ENCODE measurements at places on chromosomes 3 and 15. TPM values are rescaled to one million over a fixed set of nuclear protein-coding genes. Genes with fewer than 3 reads are reported as not detected.
A peak's percentile ranks its signal among the peaks of the same experiment; 100 is the strongest.

The WDR93 gene
- not detected for total RNA-seq

The CACNA2D2 gene
- 0.78 TPM for total RNA-seq

The MCTP2 gene
- 93.2 TPM for total RNA-seq

The ANKRD63 gene
- not detected for total RNA-seq

The DPPA2 gene
- total RNA-seq, result not detected

The MYO5C gene
- 0.54 TPM for total RNA-seq

The LMAN1L gene
- total RNA-seq, result 0.93 TPM

- no peak overlapping the region for H3K4me3 ChIP-seq
- no peak overlapping the region for H3K27ac ChIP-seq
- H3K4me1 ChIP-seq, result peaks cover 16% of the 10 kb centered on the region
- H3K27me3 ChIP-seq, result no peaks in the 10 kb centered on the region
These were observed 23.8 kb downstream of the GSK3B start for GRCh38 chr3:120070263-120070981.

GRCh38 chr3:189724356-189724755 lies 93.2 kb downstream of the TP63 start:
- no peaks in the 10 kb centered on the region for H3K36me3 ChIP-seq
- H3K27me3 ChIP-seq, result peaks cover 3% of the 10 kb centered on the region
- no peak overlapping the region for H3K27ac ChIP-seq
- H3K4me1 ChIP-seq, result no peaks in the 10 kb centered on the region
- no peak overlapping the region for H3K4me3 ChIP-seq

DNA sequence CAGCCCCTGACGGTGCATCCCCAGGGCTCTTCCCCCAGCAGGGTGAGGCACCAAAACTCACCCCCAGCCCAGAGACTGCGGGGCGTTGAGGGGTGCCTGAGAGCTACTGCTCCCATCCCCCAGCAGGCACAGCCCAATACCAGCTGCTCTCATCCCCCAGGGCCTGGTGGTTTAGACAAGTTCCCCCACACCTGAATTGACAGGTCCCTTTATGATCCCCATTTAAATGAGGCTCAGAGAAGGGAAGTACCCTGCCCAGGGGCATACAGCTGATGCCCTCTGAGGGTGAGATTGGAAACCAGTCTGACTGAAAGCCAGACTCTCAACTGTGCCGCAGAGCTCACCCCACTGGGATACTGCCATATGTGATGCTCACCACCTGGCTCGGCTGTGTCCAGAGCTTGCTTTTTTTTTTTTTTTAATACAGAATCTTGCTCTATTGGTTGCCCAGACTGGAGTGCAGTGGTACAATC lies 20.1 kb downstream of the DUSP7 start:
- H3K4me1 ChIP-seq, result no peaks in the 10 kb centered on the region
- H3K27me3 ChIP-seq, result peaks cover 2% of the 10 kb centered on the region
- DNase-seq, result no peak
- H3K36me3 ChIP-seq, result no peaks in the 10 kb centered on the region
- no peak overlapping the region for H3K27ac ChIP-seq
- no peak overlapping the region for H3K4me3 ChIP-seq

- H3K4me3 ChIP-seq, result no peak overlapping the region
- no peaks in the 10 kb centered on the region for H3K36me3 ChIP-seq
- no peaks in the 10 kb centered on the region for H3K27me3 ChIP-seq
- H3K4me1 ChIP-seq, result peaks cover 6% of the 10 kb centered on the region
- no peak overlapping the region for H3K27ac ChIP-seq
- DNase-seq, result no peak
These were observed 155.9 kb upstream of the BCL6 start for GRCh38 chr3:187900993-187901755.

DNA sequence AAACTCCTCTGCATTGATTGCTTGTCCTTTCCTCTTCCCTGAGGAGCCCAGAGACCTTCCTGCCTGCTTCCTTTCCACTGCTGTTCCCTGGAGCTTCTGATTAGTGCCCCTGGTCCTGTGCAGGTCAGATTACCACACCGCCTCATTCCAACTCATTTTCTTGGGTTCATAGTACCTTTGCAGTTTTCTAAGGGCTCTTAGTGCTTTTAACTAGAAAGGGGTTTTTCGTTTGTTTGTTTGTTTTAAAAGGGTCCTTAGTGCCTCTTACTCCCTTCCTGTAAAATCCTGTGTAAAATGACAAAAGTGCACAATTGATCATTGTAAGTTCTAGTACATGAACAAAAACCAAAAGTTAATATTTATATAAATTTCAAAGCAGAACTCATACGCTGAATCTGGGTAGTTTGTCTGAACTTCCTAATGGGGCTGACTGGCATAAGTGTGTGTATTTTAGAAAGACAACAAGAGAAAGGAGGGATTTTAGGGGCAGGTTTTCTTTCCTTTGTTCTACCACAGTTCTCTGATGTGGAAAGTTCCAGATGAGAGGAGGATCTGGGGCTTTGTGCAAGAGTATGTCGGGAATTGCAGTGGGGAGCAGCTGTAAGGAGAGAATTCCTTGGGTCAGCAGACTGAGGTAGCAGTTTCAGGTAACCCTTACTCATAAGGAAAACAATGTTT lies 30.6 kb downstream of the SNRK start:
- peaks cover 42% of the 10 kb centered on the region for H3K36me3 ChIP-seq
- no peak overlapping the region for H3K4me3 ChIP-seq
- H3K4me1 ChIP-seq, result peaks cover 51% of the 10 kb centered on the region
- H3K27ac ChIP-seq, result peak overlapping the region; percentile 8
- H3K27me3 ChIP-seq, result no peaks in the 10 kb centered on the region

DNA sequence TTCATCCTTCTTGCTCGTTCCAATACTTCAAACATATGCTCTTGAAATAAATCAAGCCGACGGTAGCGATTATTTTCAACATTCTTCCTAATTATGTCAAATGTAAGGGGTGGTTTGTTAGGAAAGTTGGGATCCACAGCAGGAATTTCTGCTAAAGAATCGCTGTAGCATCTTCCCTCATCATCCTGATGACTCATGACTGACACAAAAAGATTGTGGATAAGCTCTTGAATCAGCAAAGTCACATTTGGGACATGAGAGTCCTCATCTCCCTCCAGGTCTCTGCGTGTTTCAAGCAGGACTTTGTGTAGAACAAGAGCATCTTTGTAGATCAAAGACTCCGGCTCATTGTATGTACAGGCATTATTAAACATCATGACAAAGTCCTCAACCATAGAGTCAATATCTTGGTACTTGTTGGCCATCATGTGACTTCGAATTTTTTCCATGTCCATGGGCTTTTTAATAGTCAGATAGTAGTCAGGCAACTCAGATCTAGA lies 73.0 kb downstream of the UQCC5 start:
- no peaks in the 10 kb centered on the region for H3K27me3 ChIP-seq
- no peak for DNase-seq
- H3K4me1 ChIP-seq, result peaks cover 7% of the 10 kb centered on the region
- no peak overlapping the region for H3K4me3 ChIP-seq
- no peak overlapping the region for H3K27ac ChIP-seq

DNA sequence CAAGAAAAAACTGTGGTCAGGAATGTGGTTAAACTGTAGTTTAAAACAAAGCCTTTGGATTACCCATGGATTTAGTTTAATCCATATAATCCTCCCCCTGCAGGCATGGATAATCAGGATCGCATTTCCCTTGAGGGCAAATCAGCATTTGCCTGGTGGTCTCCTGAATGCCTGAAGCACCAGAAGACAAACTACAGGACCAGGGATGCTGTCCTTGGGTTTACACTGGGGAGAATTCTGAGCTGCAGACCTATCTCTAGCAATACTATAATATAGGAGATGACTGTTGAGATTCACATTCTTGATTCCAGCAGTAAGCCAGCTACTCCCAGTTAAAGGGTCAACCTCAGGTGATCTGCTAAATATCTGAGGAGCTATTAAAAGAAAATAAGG lies 10.6 kb downstream of the PIK3CB start:
- H3K27ac ChIP-seq, result no peak overlapping the region
- no peak overlapping the region for H3K4me3 ChIP-seq
- peaks cover 3% of the 10 kb centered on the region for H3K36me3 ChIP-seq

GRCh38 chr3:139448104-139448503 lies 28.2 kb downstream of the RBP2 start:
- no peak overlapping the region for H3K27ac ChIP-seq
- no peaks in the 10 kb centered on the region for H3K36me3 ChIP-seq
- H3K4me3 ChIP-seq, result no peak overlapping the region
- H3K27me3 ChIP-seq, result no peaks in the 10 kb centered on the region
- no peak for DNase-seq

DNA sequence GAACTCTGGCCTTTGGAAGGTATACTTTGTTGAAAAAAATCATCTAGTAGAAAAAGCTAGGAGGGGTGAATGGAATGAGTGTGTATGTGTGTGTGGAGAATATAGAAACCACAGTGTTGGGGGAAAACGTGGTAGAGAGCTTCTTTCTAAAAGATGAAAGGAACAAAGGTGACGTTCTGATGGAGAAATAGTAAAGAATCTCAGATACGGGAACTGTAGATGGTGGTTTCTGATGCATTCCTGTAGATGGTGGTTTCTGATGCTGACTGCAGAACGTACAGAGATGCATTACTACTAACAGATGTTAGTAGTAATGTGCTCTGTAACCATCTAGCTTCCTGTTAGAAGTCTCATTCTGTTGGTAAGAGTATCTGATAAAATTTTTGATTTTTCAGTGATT lies 60.2 kb downstream of the VPS8 start:
- peaks cover 21% of the 10 kb centered on the region for H3K4me1 ChIP-seq
- H3K27ac ChIP-seq, result peak overlapping the region; percentile 68
- H3K4me3 ChIP-seq, result no peak overlapping the region
- peak; percentile 5 for DNase-seq
- H3K36me3 ChIP-seq, result peaks cover 35% of the 10 kb centered on the region
- H3K27me3 ChIP-seq, result no peaks in the 10 kb centered on the region

- H3K4me3 ChIP-seq, result no peak overlapping the region
- H3K4me1 ChIP-seq, result peaks cover 6% of the 10 kb centered on the region
- peaks cover 3% of the 10 kb centered on the region for H3K36me3 ChIP-seq
- no peak for DNase-seq
- no peak overlapping the region for H3K27ac ChIP-seq
These were observed 233.2 kb downstream of the RPLP1 start for GRCh38 chr15:69685512-69686452.

GRCh38 chr3:23096041-23096440 lies 107.1 kb upstream of the UBE2E2 start:
- H3K27me3 ChIP-seq, result no peaks in the 10 kb centered on the region
- DNase-seq, result no peak
- H3K27ac ChIP-seq, result no peak overlapping the region
- H3K36me3 ChIP-seq, result no peaks in the 10 kb centered on the region
- no peaks in the 10 kb centered on the region for H3K4me1 ChIP-seq
- H3K4me3 ChIP-seq, result no peak overlapping the region

DNA sequence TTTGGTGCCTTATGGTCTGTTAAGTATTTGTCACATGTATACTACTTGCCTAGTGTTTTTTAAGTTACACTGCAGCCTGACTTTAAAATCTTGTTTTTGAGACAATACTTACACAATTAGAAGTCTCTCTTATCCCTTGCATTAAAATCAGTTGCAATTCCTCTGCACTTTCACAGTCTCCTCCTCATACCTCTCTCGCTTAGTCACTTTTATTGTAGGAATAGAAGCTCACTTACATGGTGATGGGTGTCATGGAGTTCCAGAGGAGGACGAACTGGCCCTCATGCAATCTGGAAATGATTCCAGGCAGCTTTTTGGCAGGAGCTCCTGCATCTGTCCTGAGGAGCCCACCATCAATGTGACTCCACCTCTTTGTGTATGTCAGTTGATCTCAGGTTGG lies 238.4 kb upstream of the TBC1D5 start:
- no peaks in the 10 kb centered on the region for H3K4me1 ChIP-seq
- H3K4me3 ChIP-seq, result no peak overlapping the region
- no peak overlapping the region for H3K27ac ChIP-seq
- H3K36me3 ChIP-seq, result no peaks in the 10 kb centered on the region
- no peak for DNase-seq
- peaks cover 11% of the 10 kb centered on the region for H3K27me3 ChIP-seq

DNA sequence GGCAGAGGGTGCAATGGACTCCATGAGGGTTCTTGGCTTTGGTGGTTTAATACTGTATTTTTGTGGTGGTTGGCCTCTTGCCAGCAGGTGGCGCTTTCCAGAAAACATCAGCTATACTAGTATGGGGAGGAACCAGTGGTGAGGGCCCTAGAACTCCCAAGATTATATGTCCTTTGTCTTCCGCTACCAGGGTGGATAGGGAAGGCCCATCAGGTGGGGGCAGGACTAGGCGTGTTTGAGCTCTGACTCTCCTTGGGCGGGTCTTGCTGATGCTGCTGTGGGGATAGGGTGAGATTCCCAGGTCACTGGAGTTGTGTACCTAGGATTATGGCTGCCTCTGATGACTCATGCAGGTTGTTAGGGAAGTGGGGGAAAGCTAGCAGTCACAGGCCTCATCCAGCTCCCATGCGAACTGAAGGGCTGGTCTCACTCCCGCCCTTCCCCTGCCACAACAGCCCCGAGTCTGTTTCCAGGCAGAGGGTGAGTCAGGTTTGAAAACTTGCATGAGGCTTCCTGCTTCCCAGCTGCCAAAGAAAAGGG lies 357.7 kb downstream of the OTOL1 start:
- no peak overlapping the region for H3K27ac ChIP-seq
- no peak overlapping the region for H3K4me3 ChIP-seq
- H3K36me3 ChIP-seq, result no peaks in the 10 kb centered on the region
- no peaks in the 10 kb centered on the region for H3K4me1 ChIP-seq

DNA sequence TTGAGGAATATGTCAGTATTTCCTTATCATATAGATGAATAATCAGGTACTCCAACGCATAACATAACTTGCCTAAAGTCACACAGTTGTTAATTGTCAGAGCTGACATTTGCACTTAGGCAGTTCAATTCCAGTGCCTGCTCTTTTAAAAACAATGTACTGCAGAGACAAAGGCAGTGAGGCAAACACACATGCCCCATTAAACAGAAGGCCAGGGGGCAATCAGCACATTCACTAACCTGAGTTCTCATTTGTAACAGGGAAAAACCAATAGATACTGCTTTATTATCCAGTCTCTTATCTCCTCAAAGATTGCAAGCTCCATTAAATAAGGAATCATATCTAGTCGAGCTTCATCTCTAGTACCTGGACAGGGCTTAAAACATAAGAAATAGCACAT lies 1017.4 kb downstream of the SQOR start:
- H3K36me3 ChIP-seq, result no peaks in the 10 kb centered on the region
- no peaks in the 10 kb centered on the region for H3K4me1 ChIP-seq
- no peak for DNase-seq
